ENCODE measurements at places on chromosomes 3 and 15. TPM values are rescaled to one million over a fixed set of nuclear protein-coding genes. Genes with fewer than 3 reads are reported as not detected.
A peak's percentile ranks its signal among the peaks of the same experiment; 100 is the strongest.

GRCh38 chr15:78291698-78292097, 7.7 kb downstream of the SKIC8 start:
- no peak overlapping the region for H3K27ac ChIP-seq
- peaks cover 56% of the 10 kb centered on the region for H3K36me3 ChIP-seq
- no peaks in the 10 kb centered on the region for H3K27me3 ChIP-seq
- DNase-seq: no peak
- no peak overlapping the region for H3K4me3 ChIP-seq
- no peaks in the 10 kb centered on the region for H3K4me1 ChIP-seq

- H3K4me3 ChIP-seq: no peak overlapping the region
- no peaks in the 10 kb centered on the region for H3K4me1 ChIP-seq
- H3K27ac ChIP-seq: no peak overlapping the region
- no peaks in the 10 kb centered on the region for H3K36me3 ChIP-seq
Measured at GRCh38 chr3:74601793-74602192, 12.7 kb downstream of the CNTN3 start.

DNA sequence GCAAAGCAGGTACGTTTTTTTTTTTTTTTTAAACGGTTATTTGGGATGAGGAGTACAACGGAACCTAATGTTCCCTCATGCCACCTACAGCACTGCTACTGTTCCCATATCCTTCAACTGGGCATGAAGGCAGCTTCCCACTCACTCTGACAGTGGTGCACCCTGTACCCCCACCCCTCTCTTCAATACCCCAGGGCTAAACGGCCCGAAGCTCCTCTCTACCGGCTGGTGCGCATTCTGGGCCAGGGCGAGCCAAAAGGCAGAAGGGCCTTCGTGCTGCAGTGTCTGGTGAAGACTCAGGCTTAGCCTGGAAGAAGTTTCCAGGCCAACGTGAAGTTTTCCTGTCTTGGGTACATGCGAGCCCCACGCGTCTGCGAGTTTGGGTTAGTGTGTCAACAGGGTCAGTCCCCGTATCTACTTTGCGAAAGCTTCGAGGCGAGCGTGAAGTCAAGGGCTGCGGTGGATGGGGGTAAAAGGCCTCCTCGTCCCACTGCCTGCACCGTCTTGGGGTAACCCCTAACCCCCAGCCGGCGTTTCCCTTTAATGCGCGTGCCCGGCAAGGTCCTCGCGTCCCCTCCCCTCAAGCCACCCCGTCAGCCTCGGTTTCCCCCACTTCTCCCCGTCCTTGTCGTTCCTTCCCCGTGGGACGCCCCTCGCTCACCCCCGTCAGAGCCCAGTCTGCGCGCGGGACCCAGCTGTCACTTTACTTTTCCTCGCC, 765 bp upstream of the UBE2E2 start:
- H3K4me3 ChIP-seq: peak overlapping the region; percentile 83
- H3K36me3 ChIP-seq: no peaks in the 10 kb centered on the region
- peak; percentile 79 for DNase-seq
- H3K27me3 ChIP-seq: peaks cover 22% of the 10 kb centered on the region
- no peak overlapping the region for H3K27ac ChIP-seq

GRCh38 chr3:127967316-127967715, 52.3 kb downstream of the KBTBD12 start:
- no peak for DNase-seq
- H3K4me3 ChIP-seq: no peak overlapping the region
- H3K4me1 ChIP-seq: no peaks in the 10 kb centered on the region
- H3K27ac ChIP-seq: no peak overlapping the region

DNA sequence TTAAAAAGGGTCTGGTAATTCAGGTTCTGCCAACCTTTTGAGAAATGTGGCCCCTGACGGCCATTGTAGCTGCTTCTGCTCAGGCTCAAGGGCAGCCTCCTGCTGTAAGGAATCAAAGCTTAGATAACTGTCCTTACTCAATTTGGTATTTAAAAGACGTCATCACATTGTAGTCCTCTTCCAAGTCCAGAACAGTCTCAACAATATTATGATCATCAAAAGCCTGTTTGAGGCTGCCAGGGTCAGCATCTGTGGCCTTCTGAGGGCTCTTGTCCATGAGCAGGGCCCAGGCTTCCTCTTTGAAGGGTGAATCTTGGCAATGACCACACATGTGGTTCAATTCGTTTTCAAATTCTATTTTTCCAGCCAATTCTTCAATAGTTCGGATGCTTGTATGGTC, 6.0 kb downstream of the C3orf62 start:
- H3K4me3 ChIP-seq: no peak overlapping the region
- no peak overlapping the region for H3K27ac ChIP-seq
- DNase-seq: no peak
- H3K36me3 ChIP-seq: peaks cover 15% of the 10 kb centered on the region

GRCh38 chr3:129549006-129549800, 6.2 kb downstream of the H1-8 start:
- H3K27me3 ChIP-seq: no peaks in the 10 kb centered on the region
- no peaks in the 10 kb centered on the region for H3K36me3 ChIP-seq
- no peak overlapping the region for H3K27ac ChIP-seq
- H3K4me1 ChIP-seq: peaks cover 4% of the 10 kb centered on the region

- no peaks in the 10 kb centered on the region for H3K27me3 ChIP-seq
- no peaks in the 10 kb centered on the region for H3K36me3 ChIP-seq
- no peak overlapping the region for H3K27ac ChIP-seq
Measured at GRCh38 chr3:87420171-87420570, 143.8 kb upstream of the POU1F1 start.

GRCh38 chr3:112857526-112857925, 10.9 kb upstream of the CD200R1L start:
- no peak for DNase-seq
- H3K36me3 ChIP-seq: no peaks in the 10 kb centered on the region
- H3K27ac ChIP-seq: no peak overlapping the region
- H3K27me3 ChIP-seq: no peaks in the 10 kb centered on the region
- H3K4me1 ChIP-seq: no peaks in the 10 kb centered on the region

DNA sequence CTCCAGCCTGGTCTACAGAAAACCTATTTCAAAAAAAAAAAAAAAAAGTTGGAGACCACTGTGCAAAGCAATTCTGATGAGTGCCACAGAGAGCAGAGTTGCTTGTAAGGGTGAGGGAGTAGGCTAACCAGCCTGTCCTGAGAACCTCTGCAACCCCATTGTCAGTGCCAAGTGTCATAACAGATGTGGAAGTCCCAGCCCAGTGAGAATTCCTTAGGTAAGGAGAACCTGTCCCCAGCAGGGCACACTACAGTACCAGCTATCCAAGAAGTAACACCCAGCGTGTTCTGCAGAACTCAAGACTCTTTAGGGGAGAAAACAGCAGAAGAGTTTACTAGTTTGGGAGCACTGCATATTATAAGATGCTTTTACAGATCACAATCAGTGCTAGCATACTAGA, 156.3 kb downstream of the LIPC start:
- no peak overlapping the region for H3K4me3 ChIP-seq
- H3K27me3 ChIP-seq: no peaks in the 10 kb centered on the region
- H3K36me3 ChIP-seq: peaks cover 7% of the 10 kb centered on the region
- H3K27ac ChIP-seq: no peak overlapping the region
- DNase-seq: no peak

DNA sequence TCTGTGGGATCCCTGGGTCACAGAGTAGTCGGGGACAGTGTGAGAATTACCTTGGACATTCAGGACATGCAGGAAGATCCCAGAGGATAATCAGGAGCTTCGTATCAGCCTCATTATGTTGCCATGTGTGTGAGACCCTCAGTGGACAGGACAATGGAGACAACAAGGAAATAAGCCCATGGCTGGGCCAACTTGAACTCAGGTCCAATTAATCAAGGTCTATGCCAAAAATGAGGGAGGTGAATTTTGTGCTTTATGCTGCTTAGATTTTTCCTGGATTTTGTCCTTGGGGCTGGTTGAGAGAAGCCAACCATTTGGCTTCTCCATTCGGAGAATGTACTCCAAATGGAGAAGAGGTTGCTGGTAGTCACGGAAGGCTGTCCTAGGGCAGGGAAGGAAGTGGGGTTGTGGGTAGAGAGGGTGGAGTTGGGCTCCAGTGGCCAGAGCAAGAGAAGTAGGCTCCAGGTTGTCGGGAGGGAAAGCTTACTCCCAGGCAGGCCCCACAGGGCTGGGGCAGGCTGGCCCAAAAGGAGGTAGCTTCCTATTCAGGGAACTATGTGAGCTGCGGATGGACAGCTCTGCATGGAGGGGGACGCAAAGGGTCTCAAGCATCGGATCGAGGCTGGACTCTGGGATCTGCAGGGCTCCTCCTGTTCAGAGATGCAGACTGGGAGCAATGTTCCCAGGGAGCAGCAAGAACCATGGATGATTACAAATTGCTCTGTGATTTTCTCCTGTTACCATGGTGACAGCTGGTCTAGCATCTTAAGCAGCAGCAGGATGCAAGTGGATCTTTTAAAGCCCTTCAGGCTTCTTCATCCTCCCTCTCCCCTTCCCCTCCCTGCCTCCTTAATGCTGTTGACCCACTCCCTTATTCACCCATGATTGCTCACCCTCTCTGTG, 91.1 kb downstream of the WNT7A start:
- H3K27ac ChIP-seq: peak overlapping the region; percentile 66
- no peaks in the 10 kb centered on the region for H3K36me3 ChIP-seq
- no peaks in the 10 kb centered on the region for H3K27me3 ChIP-seq

DNA sequence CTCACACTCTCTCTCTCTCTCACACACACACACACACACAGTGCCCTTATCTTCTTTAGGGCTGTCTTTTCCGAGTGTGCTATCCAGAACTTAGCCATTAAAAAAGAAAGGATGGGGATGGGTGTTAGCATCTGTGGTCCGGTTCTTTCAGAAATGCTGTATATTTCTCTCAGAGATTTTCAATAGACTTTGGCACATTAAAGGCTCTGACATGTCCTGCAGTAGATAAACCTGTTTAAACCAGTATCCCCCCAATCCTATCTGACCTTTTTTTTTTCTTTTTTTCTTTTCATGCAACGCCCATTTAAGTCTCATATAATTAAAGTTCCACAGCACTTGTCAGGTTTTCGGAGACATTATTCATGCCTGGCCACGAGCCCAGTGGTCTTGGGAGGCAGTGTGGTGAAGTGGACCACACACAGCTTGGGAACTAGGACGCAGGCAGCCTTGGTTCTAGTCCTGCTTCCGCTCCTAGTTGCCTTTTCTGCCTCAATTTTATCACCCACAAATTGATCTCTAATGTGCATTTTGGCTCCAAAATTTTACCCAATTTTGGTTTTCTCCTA, 13.3 kb downstream of the CAV3 start:
- no peaks in the 10 kb centered on the region for H3K27me3 ChIP-seq
- DNase-seq: no peak
- no peak overlapping the region for H3K4me3 ChIP-seq
- no peaks in the 10 kb centered on the region for H3K36me3 ChIP-seq
- no peaks in the 10 kb centered on the region for H3K4me1 ChIP-seq

GRCh38 chr15:67809866-67810265, 15.4 kb upstream of the SKOR1 start:
- H3K4me1 ChIP-seq: no peaks in the 10 kb centered on the region
- H3K4me3 ChIP-seq: no peak overlapping the region
- H3K27me3 ChIP-seq: peaks cover 50% of the 10 kb centered on the region

- no peaks in the 10 kb centered on the region for H3K27me3 ChIP-seq
- H3K4me1 ChIP-seq: peaks cover 4% of the 10 kb centered on the region
- DNase-seq: no peak
- H3K4me3 ChIP-seq: no peak overlapping the region
- no peaks in the 10 kb centered on the region for H3K36me3 ChIP-seq
- H3K27ac ChIP-seq: no peak overlapping the region
Measured at GRCh38 chr3:148008591-148008990, 599.4 kb downstream of the ZIC1 start.

- DNase-seq: peak; percentile 32
- no peak overlapping the region for H3K27ac ChIP-seq
- H3K4me1 ChIP-seq: peaks cover 15% of the 10 kb centered on the region
Measured at GRCh38 chr15:98720031-98720430, 71.7 kb downstream of the IGF1R start.

DNA sequence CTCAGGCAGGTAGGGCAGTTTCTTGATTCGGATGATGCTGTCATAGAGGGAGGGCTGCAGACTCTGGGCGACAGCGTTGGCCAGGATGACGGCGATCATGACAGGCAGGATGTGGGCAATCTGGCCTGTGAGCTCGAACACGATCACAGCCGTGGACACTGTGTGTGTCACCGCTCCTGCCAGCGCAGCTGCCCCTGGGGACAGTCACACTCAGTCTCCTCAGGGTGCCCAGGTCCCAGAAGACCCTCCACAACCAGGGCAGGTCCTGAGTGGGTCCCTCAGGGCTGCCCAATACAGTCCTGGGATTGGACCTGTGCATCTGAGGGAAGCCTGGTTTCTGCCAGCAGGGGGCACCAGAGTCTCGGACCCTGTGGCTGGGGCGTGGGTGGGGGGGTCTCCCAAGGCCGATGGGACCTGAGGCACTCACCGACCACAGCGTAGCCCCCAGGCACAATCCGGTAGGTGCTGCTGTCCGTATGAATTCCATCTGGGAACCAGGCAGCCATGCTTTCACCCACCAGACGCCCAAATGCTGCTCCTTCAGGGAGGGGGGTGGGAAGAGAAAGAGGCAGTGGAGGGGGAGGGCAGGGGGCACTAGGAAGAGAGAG, 7.2 kb downstream of the CLCN2 start:
- peak; percentile 90 for DNase-seq
- H3K27me3 ChIP-seq: no peaks in the 10 kb centered on the region
- peaks cover 67% of the 10 kb centered on the region for H3K36me3 ChIP-seq
- H3K4me3 ChIP-seq: no peak overlapping the region
- peaks cover 12% of the 10 kb centered on the region for H3K4me1 ChIP-seq
- no peak overlapping the region for H3K27ac ChIP-seq

PTX3 gene
- 2.5 TPM for total RNA-seq
